Activated CD4-positive, alpha-beta T cell treated with anti-CD3 and anti-CD28 coated beads, Interleukin-2, amount 50 U/mL, for 24 hours (primary cell): ENCODE measurements at places on chromosomes 2 and 18.

- no peak for DNase-seq
Observed at GRCh38 chr2:62296034-62296831, 100.3 kb downstream of the B3GNT2 start.

- DNase-seq: no peak
Observed at GRCh38 chr2:170505631-170506275, 209.4 kb upstream of the SP5 start.

GRCh38 chr18:36298126-36298741 lies 721 bp downstream of the FHOD3 start:
- DNase-seq: no peak

DNA sequence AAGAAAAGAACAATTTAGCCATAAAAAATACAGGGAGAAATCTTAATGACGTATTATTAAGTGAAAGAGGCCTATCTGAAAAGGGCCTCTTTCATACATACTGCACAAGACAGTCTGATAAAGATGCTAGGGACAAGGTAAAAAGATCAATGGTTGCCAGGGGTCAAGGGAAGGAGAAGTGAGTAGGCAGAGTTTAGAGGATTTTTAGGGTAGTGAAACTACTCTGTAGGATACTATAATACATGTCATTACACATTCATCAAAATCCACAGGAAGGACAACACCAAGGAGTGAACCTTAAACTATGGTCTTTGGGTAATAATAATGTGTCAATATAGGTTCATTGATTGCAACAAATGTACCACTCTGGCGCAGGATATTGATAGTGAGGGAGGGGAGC lies 289.3 kb downstream of the FSIP2 start:
- no peak for DNase-seq

GRCh38 chr2:180150606-180151005 lies 143.5 kb upstream of the CWC22 start:
- DNase-seq: no peak

DNA sequence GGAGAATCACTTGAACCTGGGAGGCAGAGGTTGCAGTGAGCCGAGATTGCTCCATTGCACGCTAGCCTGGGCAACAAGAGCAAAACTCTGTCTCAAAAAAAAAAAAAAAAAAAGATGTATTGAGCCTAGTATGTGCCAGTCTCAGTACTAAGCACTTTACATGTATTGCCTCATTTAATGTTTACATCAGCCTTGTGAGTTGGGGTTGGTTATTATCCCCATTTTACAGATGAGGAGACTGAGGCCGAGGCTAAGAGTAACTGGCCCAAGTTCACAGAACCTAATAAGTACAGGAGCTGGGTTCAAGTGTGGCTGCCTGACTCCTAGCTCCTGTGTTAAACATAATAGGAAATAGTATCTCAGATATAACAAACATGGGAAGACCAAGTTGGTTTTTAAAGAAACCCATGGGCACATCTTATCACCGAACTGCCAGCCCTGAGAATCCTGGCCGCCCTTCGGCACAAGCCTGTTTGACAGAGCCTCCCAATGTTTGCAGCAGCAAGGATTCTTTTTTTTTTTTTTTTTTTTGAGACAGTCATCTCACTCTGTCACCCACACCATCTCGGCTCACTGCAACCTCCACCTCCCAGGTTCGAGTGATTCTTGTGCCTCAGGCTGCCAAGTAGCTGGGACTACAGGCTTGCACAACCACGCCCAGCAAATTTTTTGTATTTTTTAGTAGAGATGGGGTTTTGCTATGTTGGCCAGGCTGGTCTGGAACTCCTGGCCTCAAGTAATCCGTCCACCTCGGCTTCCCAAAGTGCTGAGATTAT lies 24.2 kb upstream of the GMPPA start:
- no peak for DNase-seq

GRCh38 chr2:85716346-85716914 lies 22.3 kb downstream of the GNLY start:
- DNase-seq: no peak

GRCh38 chr2:28451793-28452533 lies 43.9 kb upstream of the PLB1 start:
- no peak for DNase-seq

DNA sequence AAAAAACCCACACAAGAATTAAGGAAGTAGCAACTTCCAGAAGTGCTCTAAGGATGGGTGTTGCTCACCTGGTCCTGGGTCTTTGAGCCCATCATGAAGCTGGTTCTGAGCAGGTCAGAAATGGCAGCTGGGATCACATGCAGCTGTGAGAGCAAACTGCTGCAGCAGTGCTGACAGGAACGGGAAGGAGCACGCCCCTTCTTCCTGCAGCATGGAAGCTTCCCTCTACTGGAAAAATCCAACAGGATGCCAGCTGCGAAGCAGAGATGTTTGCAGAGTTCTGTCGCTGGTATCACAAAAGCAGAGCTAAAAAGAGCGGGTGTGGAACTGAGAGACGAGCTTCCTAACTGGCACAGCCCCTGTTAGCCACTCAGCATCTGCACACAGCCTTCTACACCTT lies 33.7 kb downstream of the EIF4E2 start:
- DNase-seq: no peak

- no peak for DNase-seq
Observed at GRCh38 chr2:125185691-125186270, 1160.7 kb downstream of the CNTNAP5 start.

DNA sequence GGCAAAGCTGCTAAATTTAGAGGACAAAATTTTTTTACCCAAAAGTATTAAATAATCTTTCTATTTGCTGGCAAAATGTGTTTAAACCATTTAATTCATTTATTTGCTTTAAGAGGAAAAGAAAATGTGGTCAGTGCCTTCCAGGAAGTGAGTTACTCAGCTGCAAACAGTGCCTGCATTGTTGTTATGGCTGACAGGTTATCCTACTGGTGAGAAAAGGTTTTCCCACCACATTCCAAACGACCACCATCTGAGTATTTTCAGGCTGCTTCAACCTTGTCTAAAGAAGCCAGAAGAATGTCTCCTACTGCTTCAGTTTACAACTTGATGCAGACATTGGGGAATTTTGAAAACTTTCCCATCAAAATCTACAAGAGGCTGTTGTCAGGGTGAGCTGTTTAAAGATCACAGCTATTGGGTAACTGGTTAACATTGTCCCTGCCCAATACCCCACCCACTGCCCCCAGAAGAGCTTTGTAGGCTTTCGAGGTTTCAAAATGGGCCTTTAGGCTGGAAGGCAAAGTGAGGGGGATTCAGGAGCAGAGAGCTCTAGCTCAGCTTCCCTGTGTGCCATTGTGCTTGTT lies 461.3 kb upstream of the FANCL start:
- no peak for DNase-seq
